ENCODE measurements at places on chromosomes 12 and 14. TPM values are rescaled to one million over a fixed set of nuclear protein-coding genes. Genes with fewer than 3 reads are reported as not detected.

Gene SPIC
- not detected for total RNA-seq

Gene TRPV4
- total RNA-seq, result not detected

Gene SOX5
- 16.8 TPM for total RNA-seq

DNA sequence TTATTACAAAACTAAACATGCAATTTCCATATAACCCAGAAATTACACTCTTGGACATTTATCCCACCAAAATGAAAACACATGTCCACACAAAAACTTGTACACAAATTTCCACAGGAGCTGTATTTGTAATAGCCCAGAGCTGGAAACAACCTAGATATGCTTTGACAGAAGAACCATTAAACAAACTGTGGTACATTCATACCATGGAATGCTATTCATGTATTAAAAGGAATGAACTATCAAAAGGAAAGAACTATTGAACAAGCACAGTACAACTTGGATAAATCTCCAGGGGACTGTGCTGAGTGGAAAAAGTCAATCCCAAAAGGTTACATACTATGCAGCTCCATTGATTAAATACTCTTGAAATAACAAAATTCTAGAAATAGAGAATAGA lies 35.8 kb upstream of the ERGIC2 start:
- no peak overlapping the region for H3K4me3 ChIP-seq
- no peaks in the 10 kb centered on the region for H3K36me3 ChIP-seq
- H3K27ac ChIP-seq, result no peak overlapping the region
- no peaks in the 10 kb centered on the region for H3K27me3 ChIP-seq
- H3K4me1 ChIP-seq, result no peaks in the 10 kb centered on the region

GRCh38 chr14:29705801-29706200 lies 221.8 kb downstream of the PRKD1 start:
- DNase-seq, result no peak
- no peak overlapping the region for H3K4me3 ChIP-seq
- no peak overlapping the region for H3K27ac ChIP-seq
- no peaks in the 10 kb centered on the region for H3K36me3 ChIP-seq
- H3K4me1 ChIP-seq, result no peaks in the 10 kb centered on the region
